ENCODE measurements at places on chromosomes 2 and 18.

- no peak for DNase-seq
These were observed 8.6 kb upstream of the PLEKHM3 start for GRCh38 chr2:208033701-208034502.

DNA sequence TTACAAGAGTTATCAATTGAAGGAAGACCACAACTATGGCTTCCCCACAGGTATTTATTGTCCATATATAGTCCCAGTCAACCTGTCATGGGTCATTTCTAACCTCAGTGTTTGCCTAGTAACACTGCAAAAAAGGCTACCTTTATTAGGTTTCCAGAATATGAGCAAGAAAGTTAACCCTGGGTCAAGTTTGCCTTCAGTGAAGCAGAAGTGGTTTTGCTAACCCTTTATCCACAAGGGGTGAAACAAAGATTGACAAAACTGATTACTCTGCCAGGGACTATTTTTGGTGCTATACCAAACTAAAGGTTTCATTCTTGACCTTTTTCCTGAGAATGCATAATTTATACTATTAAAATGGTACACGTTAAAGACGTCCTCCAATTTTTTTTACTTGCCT, 28.8 kb downstream of the SP100 start:
- DNase-seq, result no peak

DNA sequence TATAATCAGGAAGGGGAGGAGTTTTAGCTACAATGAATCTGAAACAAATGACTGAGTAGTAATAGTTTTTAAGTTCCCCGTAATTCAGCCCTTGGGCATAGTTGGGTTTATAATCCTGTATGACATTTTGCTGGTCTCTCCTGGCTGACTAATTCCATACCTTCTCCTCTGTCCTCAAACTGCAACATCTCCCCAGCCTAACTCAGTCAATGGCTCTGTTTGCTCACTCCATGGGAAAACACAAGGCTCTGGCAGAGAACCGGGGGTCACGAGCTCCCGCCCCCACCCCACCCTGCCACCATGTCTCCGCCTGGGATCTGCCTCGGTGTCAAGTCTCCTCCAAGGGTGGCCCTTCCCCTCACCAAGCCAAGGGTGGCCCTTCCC, 168.6 kb downstream of the HDAC4 start:
- DNase-seq, result no peak

DNA sequence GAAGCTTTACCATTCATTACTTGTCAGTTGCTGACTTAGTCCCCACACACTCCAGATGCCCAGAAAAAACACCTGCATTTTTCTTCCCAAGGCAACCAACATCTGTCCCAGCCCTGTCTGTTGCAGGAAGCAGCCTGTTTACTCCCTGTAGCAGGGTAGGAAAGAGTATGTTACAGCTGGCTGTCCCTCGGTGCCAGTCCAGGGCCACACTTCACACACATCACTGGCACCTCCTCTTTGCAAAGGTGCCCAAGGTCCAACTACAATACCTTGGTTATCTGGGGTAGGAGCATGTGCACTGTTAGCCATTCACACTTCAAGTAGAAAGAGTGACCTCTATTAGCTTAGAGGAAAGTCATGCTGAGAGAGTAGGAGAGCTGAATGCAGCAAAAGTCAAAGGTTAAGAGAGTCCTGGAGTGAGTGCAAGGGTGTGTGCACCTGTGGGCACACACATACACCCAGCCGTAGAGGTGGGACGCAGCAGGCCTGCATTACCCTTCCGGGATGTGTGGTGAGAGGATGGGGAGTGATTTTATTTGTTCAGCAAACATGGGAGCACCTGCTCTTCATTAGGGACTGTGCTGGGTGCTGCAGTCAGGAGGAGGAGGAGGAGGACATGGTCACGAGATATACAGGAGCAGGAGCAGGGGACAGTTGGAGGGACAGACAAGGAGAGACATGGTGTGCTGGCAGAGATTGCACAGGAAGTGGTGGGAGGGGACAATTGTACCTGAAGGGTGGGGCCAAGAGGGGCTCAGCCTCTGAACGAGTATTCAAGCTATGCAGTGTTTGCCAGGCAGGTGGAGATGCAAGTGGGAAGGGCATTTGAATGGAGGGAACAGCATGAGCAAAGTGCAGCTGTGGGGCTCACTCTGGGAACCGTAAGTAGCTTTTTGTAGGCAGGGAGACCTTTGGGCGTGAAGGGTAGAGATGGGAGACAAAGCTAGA, 69.8 kb downstream of the TSN start:
- no peak for DNase-seq

GRCh38 chr2:45331410-45331786, 279.7 kb downstream of the SRBD1 start:
- DNase-seq, result no peak

GRCh38 chr2:198534756-198535155, 730.4 kb downstream of the PLCL1 start:
- no peak for DNase-seq

DNA sequence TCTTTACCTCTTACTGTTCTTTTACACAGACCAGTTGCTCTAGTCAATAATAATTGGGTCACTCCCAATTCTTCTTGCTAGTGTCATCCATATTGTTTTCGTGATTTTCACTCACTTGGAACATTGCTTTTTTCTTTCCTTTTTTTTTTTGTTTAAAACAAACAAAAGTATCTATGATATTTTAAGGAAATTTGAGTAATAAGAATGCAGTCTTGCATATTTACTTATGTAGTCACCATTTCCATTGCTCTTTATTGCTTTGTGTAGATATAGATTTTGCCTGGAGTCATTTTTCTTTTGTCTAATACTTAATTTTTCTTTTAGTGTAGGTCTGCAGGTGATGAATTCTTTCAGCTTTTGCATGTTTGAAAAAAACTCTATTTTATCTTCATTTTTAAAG, 71.9 kb downstream of the WDR7 start:
- no peak for DNase-seq

- no peak for DNase-seq
These were observed 17.0 kb downstream of the RTN4 start for GRCh38 chr2:55033076-55033742.

DNA sequence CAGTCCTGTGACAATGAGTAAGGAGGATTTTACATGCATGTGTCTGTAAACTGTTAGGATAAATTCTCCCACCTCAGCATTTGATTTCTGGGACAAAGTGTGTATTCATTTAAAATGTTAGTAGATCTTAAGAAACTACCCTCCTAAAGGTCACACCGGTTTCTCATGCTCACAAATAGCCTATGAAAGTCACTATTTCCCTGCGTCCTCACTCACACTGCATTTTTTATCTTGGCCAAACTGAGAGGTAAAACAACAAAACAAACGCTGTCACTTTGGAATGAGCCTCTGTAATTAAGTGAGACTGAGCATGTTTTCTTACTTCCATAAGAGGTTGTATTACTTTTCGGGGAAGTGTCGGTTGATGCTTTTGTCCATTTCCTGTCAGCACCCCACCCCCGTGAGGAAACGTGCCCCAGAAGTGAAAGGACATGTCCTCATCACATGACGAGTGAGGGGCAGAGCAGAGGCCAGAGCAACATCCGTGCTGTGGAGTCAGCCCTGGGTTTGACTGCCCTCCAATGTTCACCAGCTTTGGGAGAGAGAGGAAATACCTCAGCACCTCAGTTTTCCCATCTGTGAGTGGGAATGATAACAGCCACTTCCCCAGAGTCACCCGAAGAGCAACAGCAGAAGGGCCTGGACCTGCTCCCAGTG, 3.1 kb downstream of the GYPC start:
- peak; percentile 25 for DNase-seq

DNA sequence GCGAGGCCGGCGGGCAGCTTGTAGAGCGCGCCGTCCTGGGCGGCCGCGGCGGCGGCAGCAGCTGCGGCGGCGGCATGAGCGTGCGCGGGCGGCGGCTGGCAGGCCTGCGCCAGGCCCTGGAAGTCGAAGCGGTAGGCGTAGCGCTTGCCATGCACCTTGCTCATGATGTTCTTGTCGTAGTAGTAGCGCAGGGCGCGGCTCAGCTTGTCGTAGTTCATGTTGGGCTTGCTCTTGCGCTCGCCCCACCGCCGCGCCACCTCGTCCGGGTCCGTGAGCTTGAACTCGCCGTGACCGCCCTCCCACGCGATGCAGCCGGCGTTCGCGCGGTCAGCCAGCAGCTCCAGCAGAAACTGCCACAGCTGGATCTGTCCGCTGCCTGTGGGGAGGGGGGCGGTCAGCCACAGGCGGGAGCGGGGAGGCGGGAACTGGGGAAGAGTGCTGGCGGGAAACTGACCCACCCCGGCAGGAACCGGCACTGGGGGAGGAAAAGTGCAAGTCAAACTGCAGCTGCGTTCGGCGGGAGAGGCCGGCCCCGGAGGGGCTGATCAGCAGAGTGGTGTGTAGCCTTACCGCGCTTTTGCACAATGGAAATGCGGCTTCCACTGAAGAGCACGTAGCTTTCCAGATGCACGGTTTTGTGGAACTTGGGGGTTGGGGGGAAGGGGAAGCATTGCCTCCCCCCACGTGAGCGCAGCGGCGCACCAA, 3.0 kb downstream of the FEV start:
- DNase-seq, result no peak

DNA sequence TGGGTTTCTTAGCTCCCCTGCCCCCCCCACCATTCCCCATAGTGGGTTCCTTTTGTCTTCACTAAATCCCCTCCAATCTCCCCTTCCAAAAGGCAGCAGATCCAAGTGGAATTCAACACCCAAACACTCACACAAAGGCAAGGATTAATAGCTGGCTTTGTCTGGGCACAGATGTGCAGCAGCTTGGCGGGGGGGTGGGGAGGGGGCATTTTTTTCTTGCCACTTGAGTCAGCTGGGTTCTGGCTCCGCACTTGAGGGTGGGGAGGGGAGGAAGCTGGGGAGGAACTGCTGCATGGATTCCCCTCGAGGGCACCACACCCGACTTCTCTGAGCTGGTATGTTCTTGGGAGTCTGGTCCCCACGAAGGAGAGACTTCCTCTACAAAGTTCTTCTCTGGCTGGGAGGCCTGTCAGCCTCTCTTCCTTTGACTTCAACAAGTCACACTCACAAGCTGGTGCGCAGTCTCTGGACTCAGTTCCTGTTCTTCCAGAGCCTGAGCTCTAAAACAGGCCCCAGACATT, 36.0 kb downstream of the SERTAD2 start:
- no peak for DNase-seq

DNA sequence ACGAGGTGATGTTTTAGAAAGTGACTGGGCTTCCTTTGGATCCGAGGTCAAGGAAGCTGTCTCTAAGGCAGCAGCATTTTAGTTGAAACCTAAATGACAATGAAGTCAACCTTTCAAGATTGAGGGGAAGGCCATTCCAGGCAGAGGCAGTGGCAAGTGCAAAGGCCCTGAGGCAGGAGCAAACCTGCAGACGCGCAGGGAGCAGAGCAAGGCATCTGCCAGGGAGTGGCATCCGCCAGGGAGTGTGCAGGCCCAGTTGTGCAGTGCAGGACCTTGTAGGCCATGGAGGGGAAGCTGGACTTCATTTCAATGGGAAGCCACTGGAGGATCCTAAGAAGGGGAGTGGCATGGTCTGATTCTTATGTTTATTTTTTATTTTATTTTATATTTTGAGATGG, 154.7 kb upstream of the SIX3 start:
- no peak for DNase-seq

- no peak for DNase-seq
These were observed 41.3 kb downstream of the RALB start for GRCh38 chr2:120294008-120294340.

DNA sequence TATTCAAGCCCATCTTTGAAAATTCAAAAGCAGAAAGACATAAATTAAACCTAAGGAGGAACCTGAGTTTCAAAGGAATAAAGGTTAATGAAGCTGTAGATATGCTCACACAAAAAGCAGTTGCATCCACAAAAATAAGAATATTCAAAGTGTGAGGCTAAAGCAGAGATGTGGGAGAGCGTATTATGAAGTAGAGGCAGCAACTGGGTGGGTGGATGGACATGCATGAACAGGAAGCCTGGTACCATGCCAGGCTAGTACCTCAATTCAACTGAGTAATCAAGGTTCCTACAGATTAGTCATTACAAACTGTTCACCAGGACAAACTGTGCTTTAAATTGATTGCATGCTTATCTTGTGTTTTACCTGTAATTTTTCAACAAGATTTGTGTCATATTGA, 330.0 kb upstream of the PKDCC start:
- DNase-seq, result no peak

DNA sequence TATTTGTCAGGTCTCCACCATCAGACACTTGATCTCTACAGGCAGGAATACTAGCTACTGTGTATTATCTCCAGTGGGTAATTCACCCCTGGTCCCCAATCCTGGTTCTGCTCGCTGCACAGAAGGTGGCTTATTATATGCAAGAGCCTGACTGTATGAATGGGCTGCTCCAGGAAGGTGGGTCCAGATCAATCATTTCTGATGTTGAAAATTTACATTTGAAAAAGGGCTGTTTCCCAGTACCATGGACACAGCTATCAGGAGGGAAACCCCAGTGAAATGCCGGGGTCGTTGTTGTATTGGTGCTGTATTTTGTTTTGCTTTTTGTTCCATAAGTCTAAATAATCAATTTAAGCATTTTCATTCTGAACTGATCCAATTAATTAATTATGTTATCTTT, 367.6 kb downstream of the RND3 start:
- DNase-seq, result no peak

GRCh38 chr2:144519934-144520731, at the start of gene ZEB2:
ZEB2 (minus strand) TSS chr2:144520119; CDS start chr2:144517350, 2,769 bp downstream.
- DNase-seq, result no peak

GRCh38 chr18:61753373-61753772, 139.4 kb downstream of the RNF152 start:
- DNase-seq, result no peak

- DNase-seq, result no peak
These were observed 34.9 kb upstream of the APCDD1 start for GRCh38 chr18:10419420-10420103.

DNA sequence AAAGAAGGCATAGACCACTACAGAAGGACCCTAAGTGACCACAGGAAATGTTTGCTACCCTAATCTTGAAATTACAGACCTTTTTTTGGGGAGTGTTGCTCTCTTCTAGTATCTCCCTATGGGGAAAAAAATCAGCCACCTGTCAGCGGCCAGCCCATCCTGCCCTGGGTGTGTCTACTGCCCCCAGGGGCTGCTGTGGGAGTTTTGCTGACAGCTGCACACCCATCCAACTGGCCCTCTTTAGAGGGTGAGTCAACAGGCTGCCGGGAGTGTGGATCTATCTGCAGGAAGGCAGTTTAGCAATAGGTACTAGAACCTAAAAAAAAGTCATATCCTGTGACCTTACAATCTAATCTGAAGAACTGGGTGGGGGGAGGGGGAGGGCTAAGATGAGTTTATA, 796 bp upstream of the DYSF start:
- DNase-seq, result no peak

- peak; percentile 80 for DNase-seq
These were observed at the start of gene INSIG2 for GRCh38 chr2:118088051-118089024. INSIG2 (plus strand) TSS chr2:118088471; CDS start chr2:118096557, 8,086 bp downstream.

DNA sequence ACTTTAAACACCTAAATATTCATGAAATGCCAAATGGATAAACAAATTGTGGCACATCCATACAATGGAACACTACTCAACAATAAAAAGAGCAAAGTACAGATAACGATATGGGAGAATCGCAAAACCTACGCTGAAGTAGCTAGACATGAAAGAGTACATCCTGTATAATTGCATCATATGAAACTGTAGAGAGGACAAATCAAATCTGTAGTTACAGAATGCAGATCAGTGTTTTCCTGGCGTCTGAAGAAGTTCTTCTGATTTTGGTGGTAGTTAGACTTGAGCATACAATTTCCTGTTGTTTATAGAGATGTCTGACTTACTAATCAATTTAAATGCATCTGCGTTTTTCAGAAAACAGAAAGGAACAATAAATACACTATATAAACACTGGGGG, 394.4 kb downstream of the SOCS6 start:
- DNase-seq, result no peak

- no peak for DNase-seq
These were observed 16.2 kb downstream of the SEMA4F start for GRCh38 chr2:74670263-74670662.
